Thoracic aorta (tissue), 2 donors: ENCODE measurements at places on chromosomes 16 and 17.

GRCh38 chr17:43392397-43392796, 6.4 kb upstream of the ARL4D start:
- DNase-seq, result no peak

DNA sequence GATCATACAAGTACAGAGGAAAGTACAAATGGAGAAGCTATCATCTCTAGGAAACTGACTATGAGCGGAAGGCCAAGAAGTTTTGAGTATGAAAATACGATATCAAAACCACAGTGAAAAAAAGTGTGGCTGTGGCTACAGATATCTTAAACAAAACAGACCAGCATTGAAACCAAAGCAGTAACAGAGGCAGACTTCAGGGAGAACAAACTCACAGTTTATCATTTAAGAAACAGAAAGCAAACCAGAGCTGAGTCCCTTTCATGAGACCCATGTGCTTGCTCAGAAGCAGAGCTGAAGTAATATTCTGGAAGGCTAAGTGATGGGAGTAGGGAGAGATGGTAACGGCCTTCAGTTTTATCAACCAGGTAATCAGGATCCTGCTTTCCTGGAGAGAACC, 317.8 kb downstream of the CA10 start:
- DNase-seq, result no peak

DNA sequence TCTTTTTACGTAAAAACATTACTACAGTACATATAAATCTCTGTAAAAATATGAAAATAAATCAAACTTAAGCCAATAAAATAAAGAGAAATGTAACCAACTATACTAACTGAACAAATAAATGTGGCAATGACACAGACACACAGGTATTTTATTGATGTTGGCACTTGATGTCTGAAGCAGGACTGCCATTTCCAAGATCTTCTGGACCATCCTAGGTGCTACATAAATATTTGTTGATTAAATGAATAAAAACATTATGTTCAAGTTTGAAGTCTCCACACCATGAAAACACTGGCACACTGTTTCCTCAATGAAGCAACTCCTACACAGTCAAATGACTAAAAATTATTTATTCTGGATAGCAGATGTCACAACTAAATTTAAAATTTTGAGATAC, 106.9 kb downstream of the NCOR1 start:
- no peak for DNase-seq

- no peak for DNase-seq
Observed at GRCh38 chr16:85959686-85960085, 60.7 kb downstream of the IRF8 start.

GRCh38 chr16:28839004-28839639, 7.0 kb downstream of the TUFM start:
- DNase-seq, result no peak

GRCh38 chr17:60817192-60817591, 139.5 kb downstream of the BCAS3 start:
- no peak for DNase-seq

GRCh38 chr16:31267332-31268032, 7.7 kb downstream of the ITGAM start:
- DNase-seq, result no peak

- DNase-seq, result no peak
Observed at GRCh38 chr16:265711-266110, 10.0 kb downstream of the RGS11 start.

- DNase-seq, result no peak
Observed at GRCh38 chr16:88374736-88375135, 8.0 kb upstream of the ZNF469 start.

GRCh38 chr17:46072998-46073397, 73.9 kb downstream of the STH start:
- no peak for DNase-seq

GRCh38 chr17:70286391-70286790, 117.1 kb downstream of the KCNJ2 start:
- no peak for DNase-seq

- DNase-seq, result no peak
Observed at GRCh38 chr16:76226011-76226410, 51.2 kb upstream of the CNTNAP4 start.

- DNase-seq, result no peak
Observed at GRCh38 chr17:15154618-15155017, 110.5 kb downstream of the PMP22 start.

- DNase-seq, result no peak
Observed at GRCh38 chr17:32525122-32525521, 38.3 kb downstream of the CDK5R1 start.

- DNase-seq, result no peak
Observed at GRCh38 chr17:57980522-57980921, 7.5 kb downstream of the VEZF1 start.

GRCh38 chr17:20210614-20211013, 201.5 kb downstream of the SPECC1 start:
- DNase-seq, result no peak

DNA sequence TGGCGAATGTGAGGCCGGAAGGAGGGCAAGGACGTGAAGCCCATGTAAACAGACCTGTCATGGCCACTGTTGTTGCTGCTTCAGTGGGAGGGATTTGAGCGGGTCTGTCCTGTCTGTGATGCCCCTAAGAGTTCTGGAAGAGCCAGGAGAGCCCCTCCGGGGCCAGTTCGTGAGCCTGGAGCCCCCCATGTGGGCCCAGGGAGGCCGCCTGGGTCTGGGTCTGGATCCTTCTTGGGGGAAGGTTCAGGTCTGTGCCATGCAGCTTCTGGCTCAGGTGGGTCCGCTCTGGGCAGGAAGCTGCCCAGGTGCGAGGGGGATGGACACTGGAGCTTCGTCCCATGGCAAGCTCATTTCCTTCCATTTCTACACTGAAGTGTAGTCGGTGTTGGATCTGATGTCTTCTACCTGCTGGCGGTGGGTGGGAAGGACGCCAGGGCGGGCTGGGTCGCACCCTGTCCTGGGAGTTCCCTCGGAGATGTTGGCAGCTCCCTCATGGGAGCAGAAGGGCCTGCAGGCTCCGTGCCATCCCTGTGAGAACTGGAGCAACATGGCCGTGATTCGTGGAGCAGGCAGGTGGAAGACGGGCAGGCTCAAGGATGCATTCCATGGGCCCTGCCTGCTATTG, 11.2 kb upstream of the WFIKKN1 start:
- DNase-seq, result no peak

- DNase-seq, result no peak
Observed at GRCh38 chr16:2275476-2276367, 7.8 kb upstream of the RNPS1 start.

- no peak for DNase-seq
Observed at GRCh38 chr17:2028737-2029136, 1.2 kb upstream of the DPH1 start.

DNA sequence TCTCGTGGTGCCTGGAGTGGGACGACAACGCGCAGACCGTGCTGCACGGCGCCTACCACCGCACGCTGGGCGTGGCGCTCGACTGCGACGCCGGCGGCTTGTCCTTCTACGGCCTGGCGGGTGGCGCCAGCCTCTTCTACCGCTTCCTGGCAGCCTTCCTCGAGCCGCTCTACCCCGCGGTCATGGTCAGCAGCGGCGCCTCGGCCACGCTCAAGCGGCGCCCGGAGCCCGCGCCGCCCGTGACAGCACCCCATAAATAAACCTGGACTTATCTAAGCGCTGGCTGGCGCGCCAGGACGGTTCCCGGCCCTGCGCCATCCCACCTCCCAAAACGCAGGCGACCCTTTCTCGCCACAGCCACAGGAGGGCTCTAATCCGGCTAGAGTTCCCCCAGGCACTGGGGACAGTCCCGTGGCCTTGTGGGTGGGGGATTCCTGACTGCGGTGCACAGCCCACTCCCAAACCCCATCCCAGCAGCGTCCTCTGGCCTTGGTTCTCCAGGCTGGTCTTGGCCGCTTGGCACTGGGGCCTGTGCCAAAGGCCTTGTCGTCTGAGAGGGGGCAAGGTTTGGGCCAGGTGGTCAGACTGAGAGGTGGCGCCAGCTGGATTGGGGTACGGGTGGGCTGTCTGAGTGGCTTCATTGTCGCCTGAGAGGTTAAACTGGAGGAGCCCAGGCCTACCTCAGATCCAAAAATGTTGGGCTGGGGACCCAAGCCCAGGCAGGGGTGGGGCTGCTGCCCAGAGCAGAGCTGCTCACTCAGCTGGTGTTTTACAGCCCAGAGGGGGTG, 10.1 kb upstream of the SLC16A5 start:
- DNase-seq, result no peak

- no peak for DNase-seq
Observed at GRCh38 chr16:61274211-61274610, 762.0 kb downstream of the CDH8 start.

DNA sequence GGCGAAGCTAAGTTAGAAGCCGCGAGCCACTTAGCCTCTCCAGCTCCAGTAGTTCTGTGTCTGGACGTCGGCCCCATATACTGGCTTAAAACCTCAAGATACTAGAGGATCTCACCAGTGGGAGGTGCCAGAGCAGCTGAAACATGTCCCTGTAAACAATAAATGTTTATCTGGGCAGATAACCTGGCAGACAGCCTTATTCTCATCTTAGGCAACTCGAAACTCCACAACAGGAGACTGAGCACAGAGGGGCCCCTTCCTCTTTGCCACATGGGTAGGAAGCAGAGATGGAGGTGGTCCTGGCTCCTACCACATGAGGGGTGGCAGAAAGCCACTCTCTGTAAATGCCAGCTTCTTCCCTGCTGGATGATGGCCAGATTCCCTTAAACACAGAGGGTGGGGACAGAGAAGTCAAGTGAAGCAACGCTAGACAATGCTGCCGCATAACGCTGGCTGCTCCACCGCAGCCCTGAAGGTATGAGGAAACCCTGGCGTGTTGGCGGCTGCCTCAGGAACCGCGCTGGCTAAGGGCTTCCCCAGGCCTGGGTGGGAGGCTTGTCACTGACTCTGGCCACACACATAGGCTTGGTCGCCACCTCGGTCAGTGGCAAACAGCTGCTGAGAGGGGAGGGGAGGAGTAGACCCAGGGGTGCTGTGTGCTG, 67.9 kb downstream of the HIC1 start:
- no peak for DNase-seq

DNA sequence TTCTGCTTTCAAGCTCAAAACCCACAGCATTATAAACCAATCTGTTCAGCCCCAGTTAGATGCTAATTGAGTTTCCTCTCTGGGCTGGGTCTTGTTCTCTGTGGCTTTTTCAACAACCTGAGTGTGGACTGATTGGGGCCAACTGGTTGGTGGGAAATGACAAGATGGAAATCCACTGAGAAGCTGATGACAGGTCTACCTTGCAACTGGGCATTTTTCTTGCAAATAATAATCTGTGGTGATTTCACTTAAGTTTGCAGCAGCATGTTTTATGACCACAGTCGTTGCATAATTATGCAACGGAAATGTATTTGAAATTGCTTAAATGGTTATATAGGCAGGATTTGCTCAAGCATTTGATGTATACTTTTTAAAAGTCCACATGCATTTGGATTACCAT, 69.9 kb downstream of the AKAP1 start:
- no peak for DNase-seq

GRCh38 chr17:15092762-15093161, 172.4 kb downstream of the PMP22 start:
- no peak for DNase-seq

DNA sequence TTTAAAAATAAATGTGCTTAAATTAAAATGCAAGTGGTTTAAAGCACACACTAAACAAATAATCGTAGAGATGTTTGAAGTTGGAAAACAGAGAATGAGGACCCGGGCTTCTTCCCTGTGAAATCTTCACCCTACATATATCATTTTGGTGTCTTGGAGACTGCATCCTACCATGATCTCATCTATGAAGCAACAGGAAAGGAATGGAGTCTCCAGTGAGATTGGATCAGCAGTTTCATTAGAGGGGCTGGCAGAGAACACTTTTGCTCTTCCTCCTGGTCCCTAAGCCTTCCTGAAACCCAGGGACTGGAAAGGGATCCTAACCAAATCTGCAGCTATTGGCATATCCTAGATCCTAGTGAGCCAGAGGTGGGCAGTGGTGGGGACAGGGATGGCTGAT, 85.0 kb downstream of the GRIN2A start:
- DNase-seq, result no peak

DNA sequence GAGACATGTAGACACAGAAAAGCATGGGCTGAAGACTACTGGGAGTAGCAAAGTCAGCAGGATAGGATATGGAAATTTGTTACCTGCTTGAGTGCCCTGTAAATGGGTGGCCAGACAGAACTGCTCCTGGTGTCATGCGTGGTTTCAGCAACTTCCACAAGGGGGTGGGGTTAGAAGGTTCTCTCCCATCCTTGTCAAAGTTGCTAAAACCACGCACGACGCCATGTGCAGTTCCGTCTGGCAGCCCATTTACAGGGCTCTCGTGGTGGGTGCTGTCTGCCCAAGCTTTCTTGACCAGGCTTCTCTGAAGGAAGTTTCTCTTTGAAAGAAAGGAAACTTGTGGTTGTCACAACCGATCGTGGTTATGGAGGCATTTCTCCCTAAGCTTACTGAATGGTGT, 6.9 kb upstream of the DBNDD1 start:
- no peak for DNase-seq

GRCh38 chr17:47099451-47099986, 89.6 kb downstream of the CDC27 start:
- DNase-seq, result no peak

DNA sequence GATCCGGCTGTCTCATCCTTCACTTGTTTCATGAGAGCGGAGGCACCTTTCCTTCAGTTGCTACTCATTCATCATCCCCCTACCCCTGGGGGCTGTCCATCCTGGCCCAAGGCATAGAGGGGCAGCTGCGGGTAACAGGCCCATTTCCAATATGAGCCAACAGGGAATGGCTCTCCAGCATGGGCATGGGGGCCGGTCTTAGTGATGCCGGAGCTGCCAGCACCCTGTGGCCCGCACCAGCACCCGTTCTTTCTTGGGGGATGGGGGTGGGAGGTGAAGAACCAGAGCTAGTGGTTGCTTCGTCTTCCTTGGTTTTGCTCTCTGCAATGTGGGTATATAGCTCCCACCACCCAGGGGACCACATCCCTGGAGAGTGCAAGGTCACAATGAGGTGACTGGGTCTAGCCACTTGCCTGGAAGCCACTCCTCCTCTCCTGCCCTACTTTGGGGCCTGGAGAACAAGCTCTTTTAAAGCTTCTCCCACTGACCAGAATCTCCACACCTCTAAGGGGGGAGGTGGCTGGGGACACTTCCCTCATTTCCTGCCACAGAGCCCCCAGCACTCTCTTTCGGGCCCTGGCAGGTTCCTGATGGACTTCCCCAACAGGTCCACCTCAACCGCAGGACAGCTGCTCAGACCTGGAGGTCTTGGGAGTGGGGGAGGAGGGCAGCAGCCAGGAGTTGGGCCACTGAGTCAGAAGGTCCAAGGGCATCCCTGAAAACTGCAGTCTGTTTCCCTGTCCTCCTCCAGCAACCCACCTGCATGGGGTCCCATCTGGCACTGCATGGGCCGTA, 11.9 kb upstream of the TBX2 start:
- no peak for DNase-seq

DNA sequence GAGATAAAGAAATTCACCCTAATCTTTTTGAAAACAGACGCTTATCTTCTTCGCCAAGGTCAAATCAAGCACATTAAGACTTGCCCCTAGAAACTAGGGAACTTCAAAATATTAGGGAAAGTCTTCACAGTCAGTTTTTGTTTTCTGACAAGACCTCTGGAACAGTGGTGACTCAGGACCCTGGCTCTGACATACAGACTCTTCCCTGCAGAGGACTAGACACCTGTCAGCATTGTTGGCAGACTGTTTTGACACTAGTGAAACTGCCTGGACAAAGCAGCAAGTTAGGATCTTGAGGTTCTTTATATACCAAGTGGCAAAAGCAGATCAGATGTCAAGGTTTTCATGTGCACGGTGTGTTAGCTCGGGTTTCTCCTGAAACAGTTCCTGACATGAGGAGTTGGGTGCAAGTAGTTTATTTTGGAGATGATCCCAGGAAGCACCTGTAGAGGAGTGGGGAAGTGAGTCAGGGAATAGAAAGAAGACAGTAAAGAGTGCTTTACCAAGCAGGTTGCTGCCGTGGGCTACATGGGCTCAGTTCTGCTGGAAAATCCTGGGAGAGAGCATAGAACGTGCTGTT, 182.0 kb upstream of the IRX5 start:
- no peak for DNase-seq

- DNase-seq, result no peak
Observed at GRCh38 chr16:87406495-87407088, 14.5 kb downstream of the MAP1LC3B start.
